Adrenal gland (tissue), 19 donors: ENCODE measurements at places on chromosomes 1 and 21.

- H3K27me3 ChIP-seq: no peaks in the 10 kb centered on the region
- no peak overlapping the region for H3K27ac ChIP-seq
- no peaks in the 10 kb centered on the region for H3K36me3 ChIP-seq
Measured at GRCh38 chr1:4379451-4380175, 274.8 kb upstream of the AJAP1 start.

- DNase-seq: no peak
- H3K4me1 ChIP-seq: no peaks in the 10 kb centered on the region
- no peaks in the 10 kb centered on the region for H3K36me3 ChIP-seq
- H3K27ac ChIP-seq: no peak overlapping the region
- H3K27me3 ChIP-seq: no peaks in the 10 kb centered on the region
- H3K4me3 ChIP-seq: no peak overlapping the region
Measured at GRCh38 chr1:44532567-44532944, 127.5 kb downstream of the RNF220 start.

DNA sequence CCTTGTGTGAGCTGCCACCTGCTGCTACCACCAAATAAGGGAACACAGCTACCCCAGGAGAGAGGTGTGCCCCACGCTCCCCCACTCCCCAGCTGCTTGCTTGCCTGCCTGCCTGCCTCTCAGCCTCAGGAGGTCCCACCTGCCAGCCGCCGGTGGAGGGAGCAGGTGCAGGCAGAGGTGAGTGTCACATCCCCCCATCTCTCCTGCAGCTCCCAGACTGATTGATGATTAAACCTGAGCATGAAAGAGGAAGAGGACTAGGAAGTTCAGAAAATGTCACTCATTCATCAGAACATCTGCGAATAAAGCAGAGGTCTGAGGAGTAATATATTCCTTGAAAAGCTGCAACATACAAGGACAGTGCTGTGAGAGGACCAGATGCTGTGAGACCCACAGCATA is 58.6 kb upstream of the HIVEP3 start:
- no peak for DNase-seq
- no peaks in the 10 kb centered on the region for H3K36me3 ChIP-seq
- H3K27me3 ChIP-seq: no peaks in the 10 kb centered on the region
- H3K27ac ChIP-seq: no peak overlapping the region

GRCh38 chr1:199549421-199549820 is 478.1 kb upstream of the NR5A2 start:
- no peak for DNase-seq
- H3K4me1 ChIP-seq: no peaks in the 10 kb centered on the region
- no peaks in the 10 kb centered on the region for H3K36me3 ChIP-seq
- H3K4me3 ChIP-seq: no peak overlapping the region
- no peak overlapping the region for H3K27ac ChIP-seq

GRCh38 chr1:209379280-209379679 is 204.2 kb upstream of the CAMK1G start:
- H3K27me3 ChIP-seq: no peaks in the 10 kb centered on the region
- H3K4me1 ChIP-seq: no peaks in the 10 kb centered on the region
- no peak for DNase-seq
- no peaks in the 10 kb centered on the region for H3K36me3 ChIP-seq

DNA sequence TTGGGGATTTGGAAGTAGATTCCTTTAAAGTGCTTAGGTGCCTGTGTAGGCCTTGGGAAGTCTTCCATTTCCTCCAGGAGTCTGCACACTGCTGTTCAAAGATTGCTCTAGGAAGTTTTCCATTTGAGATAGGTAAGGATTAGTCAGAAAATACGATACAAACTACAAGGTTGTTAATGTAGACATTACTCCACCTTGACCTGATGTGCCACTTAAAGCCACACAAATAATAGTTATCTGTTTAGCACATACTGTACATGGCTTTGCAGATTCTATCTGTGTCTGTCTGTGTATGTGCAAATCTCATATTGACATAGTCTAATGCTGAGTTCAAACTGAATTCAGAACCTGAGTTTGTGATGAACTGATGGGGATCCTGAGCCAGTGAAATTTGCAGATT is 118.4 kb downstream of the RHOU start:
- no peak overlapping the region for H3K27ac ChIP-seq
- H3K4me3 ChIP-seq: no peak overlapping the region
- no peak for DNase-seq
- H3K27me3 ChIP-seq: no peaks in the 10 kb centered on the region
- no peaks in the 10 kb centered on the region for H3K4me1 ChIP-seq

DNA sequence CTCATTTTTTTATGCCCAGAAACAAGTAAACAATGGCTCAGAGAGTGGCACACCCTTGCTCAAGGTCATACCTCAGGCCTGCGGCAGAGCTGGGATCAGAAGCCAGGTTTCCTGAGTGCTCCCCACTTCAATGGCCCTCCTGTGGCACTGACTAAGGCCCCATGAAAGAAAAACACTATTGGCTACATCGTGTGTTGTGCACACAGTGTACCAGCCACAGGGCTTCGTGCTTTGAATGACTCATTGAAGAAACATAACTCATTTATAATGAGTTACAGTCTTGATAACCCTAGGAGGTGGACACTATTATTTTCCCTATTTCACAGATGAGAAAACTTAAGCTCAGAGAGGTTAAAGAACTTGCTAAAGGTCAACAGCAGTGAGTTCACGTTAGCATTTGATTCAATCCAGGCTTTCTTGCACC is 91.2 kb downstream of the TRABD2B start:
- no peaks in the 10 kb centered on the region for H3K27me3 ChIP-seq
- peak; percentile 73 for DNase-seq
- H3K36me3 ChIP-seq: no peaks in the 10 kb centered on the region
- H3K4me1 ChIP-seq: no peaks in the 10 kb centered on the region
- H3K27ac ChIP-seq: no peak overlapping the region

GRCh38 chr1:69929308-69930057 is 275.9 kb downstream of the LRRC40 start:
- no peak for DNase-seq
- H3K27ac ChIP-seq: no peak overlapping the region
- H3K36me3 ChIP-seq: no peaks in the 10 kb centered on the region
- H3K4me1 ChIP-seq: no peaks in the 10 kb centered on the region
- H3K27me3 ChIP-seq: no peaks in the 10 kb centered on the region
- H3K4me3 ChIP-seq: no peak overlapping the region

DNA sequence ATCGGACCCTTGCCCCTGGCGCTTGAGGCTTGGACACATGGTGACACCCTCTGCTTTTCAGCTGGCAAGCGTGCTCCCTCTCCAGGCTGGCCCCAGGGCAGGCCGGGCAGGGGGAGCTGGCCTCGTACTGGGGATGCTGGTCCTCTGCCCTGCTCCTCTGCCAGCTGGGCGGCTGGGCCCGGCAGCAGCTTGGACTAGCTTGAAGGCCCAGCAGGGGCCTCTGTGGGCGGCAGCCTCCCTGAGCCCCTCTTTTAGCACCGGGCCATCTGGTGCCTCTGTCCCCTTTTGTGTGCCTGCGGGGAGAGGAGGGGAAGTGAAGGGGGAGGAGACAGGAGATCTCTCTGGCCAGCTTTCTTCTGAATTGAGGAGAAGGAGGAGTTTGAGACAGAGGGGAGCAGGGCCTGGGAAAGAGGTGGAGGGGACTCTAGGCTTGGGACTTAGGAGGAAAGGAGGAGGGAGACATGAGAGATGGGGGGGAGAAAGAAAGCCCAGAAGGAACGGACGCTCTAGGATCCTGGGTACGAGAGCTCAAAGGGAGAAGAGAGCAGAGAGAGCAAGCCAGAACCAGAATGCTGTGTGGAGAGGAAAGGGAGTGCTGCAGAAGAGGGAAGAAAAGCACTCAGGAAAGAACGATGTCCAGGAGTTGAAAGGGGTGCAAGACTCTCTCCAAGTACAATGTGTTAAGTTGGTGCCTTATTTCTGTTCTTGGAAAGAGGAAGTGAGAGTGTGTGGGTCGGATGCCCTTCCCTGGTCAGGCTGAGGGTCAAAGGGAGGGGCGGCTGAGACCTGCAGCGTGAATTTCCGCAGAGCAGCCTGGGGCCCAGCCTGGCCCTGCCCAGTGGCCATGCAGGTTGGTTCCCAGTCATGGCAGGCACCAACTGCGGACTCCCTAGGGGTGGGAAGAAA is 40.3 kb downstream of the IER5 start:
- H3K4me3 ChIP-seq: no peak overlapping the region
- H3K27me3 ChIP-seq: no peaks in the 10 kb centered on the region
